Omental fat pad (tissue), 4 donors: ENCODE measurements at places on chromosomes 6 and 20. TPM values are rescaled to one million over a fixed set of nuclear protein-coding genes. Genes with fewer than 3 reads are reported as not detected.

Gene PXMP4
- total RNA-seq: 8.7 TPM

GRCh38 chr6:47163536-47163935 is 121.4 kb upstream of the ADGRF1 start:
- DNase-seq: no peak

GRCh38 chr6:142693441-142693840 is 251.5 kb downstream of the HIVEP2 start:
- no peak for DNase-seq

- no peak for DNase-seq
Observed at GRCh38 chr20:60667641-60668040, 584.4 kb upstream of the CDH4 start.

Gene PNPLA1
- total RNA-seq: not detected

Gene SSTR4
- total RNA-seq: not detected

Gene SLC17A2
- total RNA-seq: not detected

GRCh38 chr6:24980507-24981385 is 45.0 kb upstream of the RIPOR2 start:
- DNase-seq: no peak

DNA sequence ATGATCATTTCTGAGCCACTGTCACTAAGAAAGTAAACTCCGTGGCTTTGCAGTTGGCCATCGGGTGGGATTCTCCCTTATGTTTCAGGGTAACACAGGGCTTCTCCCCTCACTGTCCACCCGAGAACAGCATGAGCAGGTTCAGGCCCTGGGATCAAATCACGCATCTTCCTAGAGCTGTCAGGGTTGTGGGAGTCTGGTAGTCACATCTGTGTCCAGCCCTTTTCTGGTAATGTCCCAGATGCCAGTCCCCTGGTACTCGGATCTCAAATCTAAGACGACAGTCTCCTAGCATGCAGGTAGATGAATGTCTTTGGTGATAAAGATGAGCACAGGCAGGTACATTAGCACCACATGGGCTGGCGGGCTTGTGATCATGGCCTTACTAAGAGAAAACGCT is 4.8 kb downstream of the PXDC1 start:
- DNase-seq: no peak

DNA sequence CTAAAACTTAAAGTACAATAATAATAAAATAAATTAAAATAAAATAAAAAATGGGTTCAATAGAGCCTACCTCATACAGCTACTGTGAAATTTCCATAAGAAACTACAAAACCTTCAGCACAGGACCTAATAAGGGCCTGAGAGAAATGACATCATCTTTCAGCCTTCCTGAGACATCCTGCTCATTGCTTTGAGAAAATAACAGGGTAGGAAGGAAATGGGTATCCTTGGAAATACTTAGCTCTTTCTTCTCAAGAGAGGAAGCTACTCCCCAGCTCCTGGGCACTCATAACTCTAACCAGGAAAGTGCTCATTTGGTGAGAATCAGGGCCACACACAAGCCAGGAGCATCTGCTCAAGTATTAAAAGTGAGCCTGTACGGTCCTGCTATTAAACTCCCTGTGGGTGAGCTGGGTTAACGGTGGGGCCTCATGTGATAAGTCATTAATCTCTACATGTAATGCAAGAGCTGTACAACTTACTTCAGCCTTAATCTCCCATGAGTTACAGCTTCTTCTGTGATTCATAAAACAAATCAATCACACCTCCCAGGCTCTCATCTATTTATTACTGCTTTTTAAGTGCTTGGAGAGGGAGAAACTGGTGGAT is 141.4 kb downstream of the MAFB start:
- DNase-seq: no peak

DNA sequence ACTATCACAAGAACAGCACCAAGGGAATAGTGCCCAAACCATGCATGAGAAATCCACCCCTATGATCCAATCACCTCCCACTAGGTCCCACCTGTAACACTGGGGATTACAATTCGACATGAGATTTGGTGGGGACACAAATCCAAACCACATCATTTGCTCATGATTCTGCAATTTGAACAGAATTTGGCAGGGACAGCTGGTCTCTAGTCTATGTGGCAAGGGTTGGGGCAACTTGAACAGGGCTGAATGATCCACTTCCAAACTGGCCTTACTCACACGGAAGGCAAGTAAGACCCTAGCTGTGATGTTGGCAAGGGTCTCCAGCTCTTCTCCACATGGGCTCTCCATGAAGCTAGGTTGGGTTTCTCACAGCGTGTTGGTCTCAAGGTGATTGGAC is 10.1 kb upstream of the FKBP5 start:
- no peak for DNase-seq

GRCh38 chr6:100833972-100834574 is 47.1 kb downstream of the ASCC3 start:
- DNase-seq: no peak

GRCh38 chr6:99026135-99026534 is 78.4 kb upstream of the FBXL4 start:
- no peak for DNase-seq

DNA sequence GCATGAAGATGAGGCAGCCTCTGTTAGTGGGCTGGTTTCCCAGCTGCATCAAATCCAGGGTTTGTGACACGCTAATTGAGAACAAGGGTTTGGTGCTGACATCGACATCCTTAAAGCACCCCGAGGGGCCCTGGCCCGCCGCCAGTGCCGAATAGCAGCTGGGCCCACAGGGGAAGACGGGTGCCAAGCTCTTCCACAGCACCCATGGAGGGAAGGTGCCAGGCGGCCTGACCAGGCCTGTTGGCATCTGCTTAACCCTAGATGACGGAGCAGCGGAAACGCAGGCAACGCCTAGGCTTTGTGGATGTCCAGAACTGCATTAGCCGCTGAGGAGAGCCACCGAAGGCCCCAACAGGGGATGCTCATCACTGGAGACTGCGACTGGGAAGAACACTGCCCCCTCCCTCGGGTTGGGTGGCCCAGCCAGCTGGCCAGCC is 16.0 kb downstream of the UQCC2 start:
- DNase-seq: no peak

- no peak for DNase-seq
Observed at GRCh38 chr6:34045771-34046170, 100.1 kb downstream of the GRM4 start.

DNA sequence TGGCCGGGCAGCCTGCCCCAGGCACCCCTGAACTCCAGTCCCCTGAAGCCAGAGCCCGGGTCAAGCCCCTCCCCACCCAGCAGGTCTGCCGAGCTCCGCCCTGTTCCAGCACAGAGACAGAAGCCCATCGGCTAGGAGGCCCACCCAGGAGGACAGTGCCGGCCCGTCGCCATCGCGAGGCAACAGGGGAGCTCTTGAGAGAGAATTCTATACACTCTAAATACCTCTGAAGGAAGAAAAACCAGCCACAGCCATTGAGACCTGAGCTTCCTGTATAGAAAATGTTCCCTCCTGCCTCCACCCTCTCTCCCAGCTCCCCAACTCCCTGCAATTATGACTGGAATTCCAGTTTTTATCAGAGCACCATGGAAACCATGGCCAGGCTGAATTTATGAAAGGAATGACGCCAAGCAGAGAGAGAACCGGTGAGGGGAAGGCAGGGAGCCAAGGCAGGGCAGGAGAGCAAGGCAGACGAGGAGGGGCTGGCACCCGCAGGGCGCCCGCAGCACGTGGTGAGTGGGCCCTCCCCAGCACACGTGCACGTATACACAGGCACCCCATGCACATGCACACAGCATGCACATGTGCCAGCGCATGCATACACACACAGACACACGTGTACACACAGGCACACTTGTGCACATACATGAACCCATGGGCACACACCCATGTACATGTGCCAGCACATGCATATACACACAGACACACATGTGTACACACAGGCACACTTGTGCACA is 27.6 kb upstream of the MRGBP start:
- no peak for DNase-seq

- no peak for DNase-seq
Observed at GRCh38 chr6:118739696-118740353, 88.4 kb upstream of the CEP85L start.

Gene OTOR
- total RNA-seq: not detected

DNA sequence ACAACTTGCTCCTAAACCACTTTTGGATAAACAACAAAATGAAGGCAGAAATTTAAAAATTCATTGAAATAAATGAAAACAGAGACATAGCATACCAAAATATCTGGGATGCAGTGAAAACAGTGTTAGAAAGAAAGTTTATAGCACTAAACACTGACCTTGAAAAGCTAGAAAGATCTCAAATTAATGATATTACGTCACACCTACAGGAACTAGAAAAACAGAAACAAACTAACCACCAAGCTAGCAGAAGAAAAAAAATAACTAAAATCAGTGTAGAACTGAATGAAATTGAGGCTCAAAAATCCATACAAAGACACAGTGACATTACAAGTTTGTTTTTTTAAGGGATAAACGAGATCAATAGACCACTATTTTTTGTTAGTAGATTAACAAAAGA is 5.2 kb downstream of the DEFB128 start:
- no peak for DNase-seq

DNA sequence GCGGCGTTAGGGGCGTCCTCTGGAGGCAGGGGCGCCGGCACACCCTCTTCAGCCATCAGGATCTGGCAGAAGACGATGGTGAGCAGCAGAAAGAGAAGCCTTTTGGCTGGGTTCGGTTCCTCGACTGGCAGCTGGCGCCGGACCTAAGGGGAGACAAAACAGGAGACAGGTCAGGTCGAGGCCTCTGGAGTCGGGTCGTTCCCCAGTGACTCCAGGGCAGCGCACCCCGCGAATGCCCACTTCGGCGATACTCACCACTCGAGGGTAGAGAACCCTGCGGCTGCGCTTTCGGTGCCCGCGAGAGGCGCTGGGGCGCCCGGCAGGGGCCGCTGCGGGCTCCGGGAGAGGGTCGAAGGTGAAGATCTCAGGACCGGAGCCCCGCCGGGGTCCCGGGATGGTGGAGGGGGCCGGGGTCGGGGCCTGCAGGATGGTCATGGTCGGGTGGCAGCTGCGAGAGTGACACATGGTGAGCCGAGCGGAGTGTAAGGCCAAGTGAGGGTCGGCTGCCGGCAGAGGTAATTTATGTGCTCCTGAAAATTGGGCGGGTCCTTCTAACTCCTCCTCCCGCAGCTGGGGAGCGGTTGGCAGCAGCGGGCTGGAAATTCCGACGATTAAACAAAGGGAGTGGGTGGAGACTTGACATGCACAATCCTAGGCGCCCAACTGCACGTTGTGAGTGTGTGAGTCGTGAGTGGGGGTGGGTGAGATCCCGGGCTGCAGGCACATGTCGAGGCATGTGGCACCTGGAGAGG is at the start of gene IER3:
Gene IER3, minus strand, starts transcription at position 494 of the 752 bp plus-strand sequence. Its CDS starts 29 bp downstream, at position 465.
- peak; percentile 80 for DNase-seq

DNA sequence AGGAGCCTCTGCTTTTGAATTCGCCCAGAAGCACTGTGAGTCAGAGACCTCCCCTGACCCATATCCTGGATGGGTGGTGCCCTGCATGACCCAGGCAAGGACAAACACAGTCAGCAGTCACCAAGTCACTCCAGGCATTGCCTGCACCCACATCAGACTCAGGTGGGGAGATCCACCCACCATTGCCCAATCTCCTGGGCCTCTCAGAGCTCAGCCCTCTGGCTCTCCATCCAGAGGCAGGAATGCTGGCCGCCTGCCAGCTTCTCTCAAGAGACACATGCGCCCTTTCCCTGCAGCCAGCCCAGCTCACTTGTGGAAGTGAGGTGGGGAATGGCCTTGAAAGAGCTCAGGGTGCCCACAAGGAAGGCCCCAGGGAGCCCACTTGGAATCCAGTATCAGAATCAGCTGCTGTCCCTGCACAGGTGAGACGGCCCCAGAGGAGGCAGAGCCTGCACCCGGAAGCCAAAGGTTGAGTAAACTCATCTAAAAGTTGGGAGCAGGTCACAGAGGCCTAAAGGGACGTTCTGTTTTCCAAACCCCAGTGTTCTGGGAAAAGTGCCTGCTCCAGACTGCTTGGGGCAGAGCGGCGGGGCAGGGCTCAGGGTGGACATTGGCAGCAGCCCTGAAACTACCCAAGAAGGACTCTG is 129.8 kb downstream of the PREX1 start:
- peak; percentile 58 for DNase-seq

DNA sequence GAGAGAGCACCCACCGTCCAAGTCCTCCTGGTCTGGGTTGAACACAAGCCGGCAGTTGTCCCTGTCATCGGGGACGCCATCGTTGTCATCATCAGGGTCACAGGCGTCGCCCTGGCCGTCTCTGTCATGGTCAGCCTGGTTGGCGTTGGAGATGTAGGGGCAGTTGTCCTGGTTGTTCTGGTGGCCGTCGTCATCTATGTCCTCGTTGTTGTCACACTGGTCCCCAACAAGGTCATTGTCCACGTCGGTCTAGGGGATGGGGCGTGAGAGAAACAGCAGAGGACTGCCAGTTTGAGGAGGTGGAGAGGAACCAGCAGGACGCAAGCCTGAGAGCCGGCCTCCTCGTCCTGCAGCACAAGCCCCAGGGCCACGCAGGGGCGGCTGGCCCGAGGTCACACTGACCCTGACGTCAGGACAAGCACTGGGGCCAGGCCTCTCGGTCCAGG is 28.5 kb downstream of the THBS2 start:
- no peak for DNase-seq

- DNase-seq: no peak
Observed at GRCh38 chr6:138419766-138420165, 15.7 kb downstream of the HEBP2 start.

- peak; percentile 5 for DNase-seq
Observed at GRCh38 chr6:13289789-13290318, 38.5 kb downstream of the TBC1D7 start.

DNA sequence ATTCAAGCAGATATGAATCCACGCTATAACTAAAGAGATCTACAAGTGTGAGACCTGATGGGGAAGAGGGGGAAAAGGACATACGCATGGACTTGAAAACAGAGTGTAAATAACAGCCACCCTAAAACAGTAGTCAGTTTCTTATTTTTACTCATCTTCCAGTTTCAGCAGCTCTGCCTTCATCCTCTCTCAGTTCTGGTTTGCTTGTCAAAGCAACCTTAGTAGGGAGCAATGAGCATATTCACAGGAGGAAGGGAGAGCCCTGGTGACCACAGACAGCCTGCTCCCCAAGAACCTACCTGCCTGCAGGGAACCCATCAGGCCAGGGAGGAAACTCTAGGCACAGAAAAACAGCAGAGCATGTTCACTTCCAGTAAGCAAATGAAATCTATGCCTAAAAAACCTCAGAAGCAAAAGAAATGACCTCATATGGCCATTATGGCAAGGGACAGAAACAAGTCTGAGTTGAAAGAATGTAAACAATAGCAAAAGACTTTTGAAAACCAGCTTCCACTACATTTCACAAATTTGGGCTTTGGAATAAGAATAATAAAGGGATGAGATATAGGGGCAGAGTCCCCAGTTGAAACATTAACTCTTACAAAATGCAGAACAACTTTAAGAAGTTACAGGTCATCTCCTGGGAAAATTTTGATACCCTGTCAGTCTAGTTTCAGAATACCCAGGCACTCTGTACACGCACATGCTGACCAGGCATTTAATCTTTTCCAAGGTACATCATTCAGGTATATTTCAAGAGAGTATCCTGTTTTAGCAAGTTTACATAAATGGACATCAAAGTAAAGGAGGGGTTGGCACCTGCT is 120.8 kb upstream of the BCLAF1 start:
- DNase-seq: no peak

GRCh38 chr6:92701425-92702096 is 717.8 kb downstream of the EPHA7 start:
- no peak for DNase-seq

Gene MAS1
- total RNA-seq: under 0.01 TPM

- DNase-seq: no peak
Observed at GRCh38 chr6:124961777-124962638, at the start of gene RNF217. TSS of gene RNF217 (plus strand) at chr6:124962437. CDS start at chr6:124962545, 108 bp downstream.

- no peak for DNase-seq
Observed at GRCh38 chr6:12090714-12091113, 78.6 kb downstream of the HIVEP1 start.

GRCh38 chr20:37518059-37518458 is 3.0 kb upstream of the NNAT start:
- no peak for DNase-seq
